ENCODE measurements at places on chromosomes 7 and 10.

- DNase-seq = no peak
These were observed 195.0 kb upstream of the RHOBTB1 start for GRCh38 chr10:61138708-61139591.

- no peak for DNase-seq
These were observed 13.9 kb downstream of the ATP6V1F start for GRCh38 chr7:128876586-128876977.

DNA sequence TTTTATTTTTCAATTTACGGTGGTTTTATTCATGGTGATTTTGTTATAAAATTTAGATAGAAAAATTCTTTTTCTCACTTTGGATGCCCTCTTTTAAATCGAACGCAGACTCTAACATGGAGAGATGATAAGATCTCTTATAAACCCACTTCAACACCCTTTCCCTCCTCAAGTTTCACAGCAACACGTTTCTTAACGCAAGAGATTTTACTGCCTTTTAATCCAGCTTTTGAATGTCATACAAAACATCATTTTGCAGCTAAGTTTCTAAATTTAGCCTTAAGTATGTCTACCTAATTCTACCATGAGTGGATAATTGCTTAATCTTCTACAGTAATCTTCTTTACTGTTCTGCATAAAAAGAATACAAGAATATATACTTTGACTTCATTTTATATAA lies 70.0 kb downstream of the SEMA3C start:
- no peak for DNase-seq

- DNase-seq = no peak
These were observed 71.9 kb downstream of the AOAH start for GRCh38 chr7:36652431-36652830.

GRCh38 chr7:152608656-152609055 lies 67.3 kb downstream of the XRCC2 start:
- DNase-seq = no peak

GRCh38 chr10:109956454-109957091 lies 33.3 kb upstream of the XPNPEP1 start:
- DNase-seq = no peak

Data from thoracic aorta (tissue), 2 donors.